Cardiac fibroblast (primary cell): ENCODE measurements at places on chromosomes 2 and 18.

DNA sequence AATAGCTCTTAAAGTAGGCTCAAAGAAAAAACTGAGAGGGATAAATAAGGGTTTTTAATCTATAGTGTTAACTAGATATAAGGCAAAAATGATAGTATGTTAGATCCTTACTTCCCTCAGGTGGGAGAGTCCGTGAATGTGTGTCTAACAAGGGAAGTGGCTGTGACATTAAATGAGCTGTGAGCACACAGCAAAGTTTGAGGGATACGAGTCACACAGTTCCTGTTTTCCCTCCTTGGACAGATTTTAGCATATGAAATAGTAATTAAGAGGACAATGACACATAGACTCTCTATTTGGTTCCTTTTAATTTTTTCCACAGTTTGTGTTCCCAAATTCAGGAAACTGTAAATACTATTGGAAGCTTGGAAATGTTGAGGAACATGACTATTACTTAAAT, 148.4 kb upstream of the CAVIN2 start:
- DNase-seq, result no peak

DNA sequence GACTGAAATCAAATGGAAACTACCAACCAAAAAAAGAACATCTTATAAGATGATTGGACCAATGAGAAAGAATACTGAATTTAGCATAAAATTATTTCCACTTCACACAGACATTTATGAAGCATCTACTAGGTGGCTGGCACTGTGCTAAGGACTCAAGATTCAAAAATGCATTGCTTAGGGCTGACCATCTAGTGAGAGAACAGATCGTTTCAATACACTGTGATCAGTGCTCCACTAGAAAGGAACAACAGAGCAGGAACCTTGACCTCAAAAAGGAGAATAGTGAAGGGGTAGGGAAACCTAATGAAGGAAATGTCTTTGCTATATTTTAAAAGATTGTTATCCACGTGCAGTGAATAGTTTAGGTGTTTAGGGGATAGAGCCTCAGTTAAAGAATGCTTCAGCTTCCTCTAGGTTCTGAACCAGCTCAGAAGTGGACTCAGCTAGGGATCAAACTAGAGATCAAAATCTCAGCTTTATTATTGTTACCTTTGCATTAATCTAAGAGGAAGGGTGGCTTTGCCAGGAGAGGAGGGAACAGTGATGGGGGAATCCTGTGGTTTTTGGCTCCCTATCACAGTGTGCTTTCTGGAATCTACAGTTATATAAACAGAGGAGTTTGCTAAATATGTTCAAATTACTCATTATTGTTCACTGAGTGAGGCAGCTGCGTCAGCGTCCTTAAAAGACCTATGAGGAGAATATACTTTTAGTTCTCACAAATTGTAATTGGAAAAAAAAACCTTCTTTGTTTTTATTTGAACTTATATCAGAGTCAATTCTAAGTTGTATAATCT, 16.2 kb upstream of the BBS5 start:
- peak; percentile 89 for DNase-seq

DNA sequence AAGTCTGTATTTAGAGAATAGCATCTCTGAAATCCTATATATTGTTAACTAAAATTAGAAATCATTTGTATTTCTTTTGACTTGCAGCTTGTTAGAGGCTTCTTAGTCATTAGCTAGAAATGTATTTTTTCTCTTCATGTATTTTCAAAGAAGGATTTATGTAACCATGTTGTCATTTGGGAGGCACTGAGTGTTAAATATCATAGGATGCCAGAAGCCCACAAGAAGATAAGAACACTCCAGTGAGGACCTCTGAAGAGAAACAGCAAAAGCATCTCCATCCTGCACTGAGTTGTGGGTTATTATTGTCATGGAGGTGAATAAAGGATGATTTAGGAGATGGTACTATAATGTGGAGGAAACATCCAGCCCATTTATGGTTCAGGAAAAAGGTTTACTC, 93.5 kb downstream of the UBE2E3 start:
- peak; percentile 40 for DNase-seq

DNA sequence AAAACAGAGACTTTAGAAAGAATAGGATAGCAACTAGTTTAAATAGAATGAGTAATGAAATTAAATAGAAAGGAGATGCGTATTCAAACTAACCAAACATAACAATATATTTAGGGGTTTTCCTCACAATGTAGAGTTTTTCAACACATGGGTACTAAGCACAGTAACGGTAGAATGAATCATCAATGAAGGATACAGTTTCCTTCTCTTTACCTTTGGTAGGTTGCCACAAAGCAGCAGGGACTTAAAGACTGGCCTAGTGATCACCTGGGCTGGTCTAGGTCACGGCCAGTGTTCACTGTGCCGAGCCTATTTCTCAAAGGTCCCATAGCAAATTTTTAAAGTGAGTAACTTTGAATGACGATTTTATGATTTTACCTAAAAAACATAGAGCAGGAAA, 311.7 kb downstream of the XIRP2 start:
- DNase-seq, result no peak

DNA sequence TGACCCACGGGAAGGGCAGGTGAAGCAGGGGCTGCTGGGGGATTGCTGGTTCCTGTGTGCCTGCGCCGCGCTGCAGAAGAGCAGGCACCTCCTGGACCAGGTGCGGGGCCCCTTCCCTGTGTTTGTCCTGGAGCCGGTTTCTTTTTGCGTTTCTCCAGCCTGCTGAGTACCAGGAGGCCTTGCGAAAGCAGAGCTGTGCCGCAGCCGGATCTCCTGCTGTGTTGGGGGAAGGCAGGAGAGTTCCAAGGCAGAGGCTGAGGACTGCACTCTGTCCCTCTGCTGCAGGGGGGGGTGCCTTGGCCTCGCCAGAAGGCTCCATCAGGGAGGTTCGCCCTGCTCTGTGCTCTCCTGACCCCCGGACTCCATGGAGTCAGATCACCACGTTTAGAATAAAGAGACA, 2.8 kb downstream of the CAPN10 start:
- DNase-seq, result no peak
